ENCODE measurements at places on chromosomes 4 and X.

GRCh38 chr4:38668203-38668971 lies 4.4 kb downstream of the KLF3 start:
- no peak for DNase-seq

GRCh38 chr4:151484396-151485102 lies 75.6 kb downstream of the FHIP1A start:
- DNase-seq: no peak

DNA sequence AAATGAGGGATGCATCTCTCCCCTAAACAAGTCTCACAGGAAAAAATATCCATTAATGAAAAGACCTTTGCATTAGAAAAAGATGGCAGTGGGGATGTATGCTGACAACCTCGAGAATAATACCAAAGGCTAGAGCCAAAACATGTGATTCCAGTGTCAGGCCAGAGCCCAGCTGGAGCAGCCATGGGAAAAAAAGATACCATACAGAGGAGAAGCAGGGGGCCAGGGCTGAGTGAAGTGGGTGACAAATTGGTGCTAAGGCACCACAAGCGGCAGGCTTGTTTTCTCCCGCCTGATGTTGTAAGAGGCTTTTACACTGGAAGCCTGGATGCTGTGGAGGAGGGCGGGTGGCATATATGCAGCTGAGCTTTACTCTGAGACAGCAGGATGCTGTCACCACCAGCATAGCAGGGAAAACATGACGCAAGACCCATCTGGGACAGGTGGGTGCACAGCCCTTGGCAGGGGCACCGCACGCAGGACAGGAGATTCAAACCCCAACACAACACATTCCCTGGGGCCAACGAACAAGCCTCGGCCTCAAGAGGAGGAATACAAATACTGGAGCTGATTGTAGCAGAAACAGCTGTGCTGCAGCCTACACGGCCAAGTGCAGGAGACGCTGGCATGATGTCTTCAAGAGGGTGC lies 91.9 kb downstream of the TSPAN5 start:
- DNase-seq: peak; percentile 76

- DNase-seq: no peak
Measured at GRCh38 chr4:100162027-100162685, 28.1 kb downstream of the DDIT4L start.

Measured in NCI-H2171 (cell line).